Glomerular endothelial cell (primary cell): ENCODE measurements at places on chromosomes 5 and 9.

DNA sequence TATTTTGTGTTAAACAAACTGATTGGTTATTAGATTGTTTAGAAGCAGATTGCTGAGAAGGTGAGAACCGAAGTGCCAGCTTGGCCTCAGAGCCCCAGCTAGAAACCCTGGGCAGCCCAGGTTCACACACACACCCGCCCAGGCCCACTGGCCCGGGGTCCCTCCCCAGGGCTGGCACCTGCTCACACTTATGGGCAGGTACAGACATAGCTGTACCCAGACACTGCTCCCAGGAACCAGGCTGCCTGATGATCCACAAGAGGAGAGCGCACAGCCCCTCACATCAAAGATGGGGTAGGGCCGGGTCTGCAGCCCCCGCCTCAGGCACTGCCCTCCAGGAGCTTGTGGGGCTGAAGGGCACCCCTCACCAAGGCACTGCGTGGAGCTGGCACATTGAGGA lies 33.2 kb downstream of the HK3 start:
- DNase-seq, result no peak

- DNase-seq, result no peak
Measured at GRCh38 chr5:154493274-154493673, 15.2 kb upstream of the HAND1 start.

GRCh38 chr5:142873831-142874230 lies 103.7 kb downstream of the ARHGAP26 start:
- DNase-seq, result no peak

- DNase-seq, result no peak
Measured at GRCh38 chr5:144395704-144396103, 225.0 kb downstream of the KCTD16 start.

GRCh38 chr9:86753836-86754235 lies 193.5 kb downstream of the GAS1 start:
- no peak for DNase-seq

- no peak for DNase-seq
Measured at GRCh38 chr5:18745988-18746615, 1111.8 kb downstream of the TAF11L14 start.

DNA sequence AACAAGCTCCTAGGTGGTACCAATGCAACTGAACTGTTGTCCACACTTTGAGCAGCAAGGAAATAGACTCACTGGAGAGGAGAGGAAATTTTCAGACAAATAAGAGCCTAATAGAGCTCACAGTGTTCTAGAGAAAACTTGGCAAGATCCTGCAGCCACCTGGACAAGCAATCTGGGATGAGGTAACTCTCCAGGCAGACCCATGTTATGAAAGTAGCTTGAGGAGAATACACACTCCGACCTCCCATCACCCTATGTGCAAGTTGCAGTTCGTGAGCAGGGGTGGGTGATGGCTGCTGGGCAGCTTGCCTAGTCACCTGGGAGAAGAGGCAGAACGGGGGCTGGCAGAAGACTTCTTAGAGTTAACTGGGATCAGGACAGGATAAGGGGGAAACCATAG lies 102.2 kb downstream of the KLF4 start:
- DNase-seq, result no peak
